ENCODE measurements at places on chromosomes 12 and 14.

- DNase-seq: no peak
Measured at GRCh38 chr12:123278101-123278627, 6.5 kb upstream of the CDK2AP1 start.

GRCh38 chr14:80705241-80705980 lies 236.1 kb downstream of the CEP128 start:
- no peak for DNase-seq

DNA sequence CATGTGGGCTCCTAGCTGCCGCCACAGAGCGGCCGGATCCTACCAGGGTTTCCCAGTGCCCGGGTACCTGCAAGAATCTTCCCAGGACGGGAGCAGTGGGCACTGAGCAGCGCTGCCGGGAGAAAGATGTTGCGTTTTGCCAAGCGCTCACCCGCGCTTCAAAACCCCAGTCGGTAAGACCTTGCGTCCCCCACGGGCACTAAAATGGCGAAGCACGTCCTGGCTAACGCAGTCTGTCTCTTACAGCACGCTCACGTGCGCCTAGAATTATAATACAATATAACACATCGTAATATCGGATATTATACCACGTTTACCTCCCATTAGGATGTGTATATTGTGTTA lies 35.1 kb upstream of the TBX5 start:
- no peak for DNase-seq

DNA sequence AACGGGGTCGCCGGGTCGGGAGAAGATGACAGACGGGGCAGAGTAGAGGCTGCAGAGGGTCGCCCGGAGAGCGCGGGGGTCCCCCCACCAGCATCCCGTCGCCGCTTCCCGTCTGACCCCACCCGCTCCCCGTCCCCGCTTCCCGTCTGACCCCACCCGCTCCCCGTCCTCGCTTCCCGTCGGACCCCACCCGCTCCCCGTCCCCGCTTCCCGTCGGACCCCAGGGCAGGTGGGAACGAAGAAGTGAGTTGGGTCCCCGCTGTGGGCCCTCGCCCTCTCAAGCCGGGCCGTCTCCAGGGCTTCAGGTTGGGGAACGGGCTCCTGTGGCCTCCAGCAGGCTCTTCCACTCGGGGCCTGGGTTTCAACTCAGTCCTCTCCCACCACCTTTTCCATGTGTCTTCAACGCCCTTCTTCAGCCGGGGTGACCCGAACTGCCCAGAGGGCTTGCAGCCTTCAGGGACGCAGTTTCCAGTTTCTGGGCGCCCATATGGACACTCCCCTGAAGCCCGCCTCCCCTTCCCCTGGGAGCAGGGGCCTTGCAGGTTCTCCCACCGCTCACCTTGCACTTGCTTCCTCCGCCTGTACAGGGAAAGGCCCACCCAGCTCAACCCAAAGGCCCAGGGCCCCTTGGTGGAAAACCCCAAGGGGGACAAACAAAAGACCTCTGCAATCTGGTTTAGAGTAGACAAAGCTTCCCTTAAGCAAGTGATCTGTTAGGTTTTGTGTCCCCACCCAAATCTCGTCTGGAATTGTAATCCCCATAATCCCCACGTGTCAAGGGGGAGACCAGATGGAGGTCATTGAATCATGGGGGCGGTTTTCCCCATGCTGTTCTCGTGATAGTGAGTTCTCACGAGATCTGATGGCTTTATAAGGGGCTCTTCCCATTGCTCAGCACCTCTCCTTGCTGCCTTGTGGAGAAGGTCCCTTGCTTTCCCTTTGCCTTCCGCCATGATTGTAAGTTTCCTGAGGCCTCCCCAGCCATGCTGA lies 66.5 kb downstream of the TNFAIP2 start:
- no peak for DNase-seq

- DNase-seq: no peak
Measured at GRCh38 chr14:77584809-77585208, 31.6 kb downstream of the SPTLC2 start.

DNA sequence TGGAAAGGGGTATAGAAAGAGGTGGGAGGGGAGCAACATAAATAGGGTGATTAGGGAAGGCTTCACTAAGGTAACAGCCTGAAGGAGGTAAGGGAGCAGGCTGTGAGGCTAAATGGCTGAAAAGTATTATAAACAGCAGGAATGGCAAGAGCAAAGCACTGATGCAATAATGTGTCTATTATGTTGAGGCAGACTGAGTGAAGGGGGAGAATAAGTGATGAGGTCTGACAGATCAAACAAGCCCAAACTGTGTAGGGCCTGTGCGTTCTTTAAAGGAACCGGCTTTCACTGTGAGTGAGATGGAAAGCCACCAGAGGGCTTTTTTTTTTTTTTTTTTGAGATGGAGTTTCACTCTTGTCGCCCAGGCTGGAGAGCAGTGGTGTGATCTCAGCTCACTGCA lies 6.7 kb upstream of the VCPKMT start:
- no peak for DNase-seq

GRCh38 chr14:66483322-66483721 lies 2.8 kb upstream of the CCDC196 start:
- DNase-seq: no peak

- no peak for DNase-seq
Measured at GRCh38 chr14:95066427-95066986, 90.8 kb downstream of the DICER1 start.

GRCh38 chr12:6927379-6928021 lies at the start of gene ATN1:
Gene ATN1 (plus strand): TSS chr12:6927959. CDS start chr12:6934002, 6,043 bp downstream.
- DNase-seq: no peak

- no peak for DNase-seq
Measured at GRCh38 chr12:125142601-125143000, 77.4 kb downstream of the AACS start.

DNA sequence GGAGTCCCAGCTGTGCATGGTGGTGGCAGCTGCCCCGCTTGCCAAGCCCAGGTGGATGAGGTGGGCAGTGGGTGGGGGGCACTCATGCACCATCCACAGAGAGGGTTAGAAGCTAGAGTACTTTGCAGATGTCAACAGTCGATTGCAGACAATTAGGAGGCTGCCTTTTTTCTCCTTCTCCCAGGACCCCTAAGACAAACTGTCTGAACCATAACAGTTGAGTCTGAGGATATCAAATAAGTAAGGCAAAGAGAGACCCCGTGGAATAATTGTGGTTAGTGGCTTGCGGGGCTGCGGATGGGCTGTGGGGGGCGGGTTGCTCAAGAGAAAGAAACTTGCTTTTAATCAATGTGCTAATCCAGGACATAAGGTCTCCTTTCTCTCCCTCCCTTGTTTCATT lies 926.2 kb downstream of the VRK1 start:
- DNase-seq: no peak

- DNase-seq: no peak
Measured at GRCh38 chr12:76628745-76629144, 69.2 kb upstream of the OSBPL8 start.

DNA sequence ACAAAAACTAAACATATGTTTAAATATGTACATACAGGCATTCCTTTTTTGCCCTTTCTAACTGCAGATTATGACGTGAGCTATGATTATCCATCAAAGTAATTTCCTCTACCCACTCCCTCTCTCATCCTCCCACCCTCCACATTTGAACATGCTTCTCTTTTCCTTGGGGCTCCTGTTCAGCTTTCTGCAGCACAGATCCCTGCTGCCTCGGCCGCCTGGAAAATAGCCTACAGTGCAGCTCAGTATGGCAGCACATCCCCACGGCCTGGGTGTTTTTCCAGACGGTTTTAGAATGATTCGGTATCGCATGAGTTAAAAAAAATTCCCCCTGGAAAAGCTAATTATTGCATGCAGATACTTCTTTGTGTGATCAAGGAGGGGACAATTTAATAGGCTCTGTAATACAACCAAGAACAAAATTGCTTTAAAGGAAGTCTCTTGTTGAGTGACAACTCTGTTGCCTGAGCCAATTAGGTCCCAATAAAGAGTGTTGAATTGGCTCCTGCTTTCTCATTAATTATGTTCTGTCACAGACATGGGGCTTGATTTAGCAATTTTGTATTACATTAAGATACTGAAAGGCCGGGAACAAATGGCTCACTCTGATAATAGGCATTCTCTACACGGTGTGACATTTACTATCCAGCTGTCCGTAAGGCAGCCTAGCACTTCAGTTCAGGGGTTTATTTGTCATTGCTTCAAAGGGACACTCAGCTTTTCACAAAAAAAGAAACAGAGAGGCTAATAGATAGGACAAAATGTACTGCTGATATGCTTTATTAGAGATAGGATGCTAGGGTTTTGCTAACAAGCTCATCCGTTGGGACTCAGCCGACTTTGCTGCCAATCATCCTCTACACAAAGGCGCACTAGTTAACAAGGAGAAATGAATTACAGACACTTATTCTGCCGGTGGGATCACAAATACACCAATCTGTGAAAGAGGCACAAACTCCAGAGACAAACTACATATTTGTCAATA lies 285.8 kb upstream of the G2E3 start:
- DNase-seq: no peak

DNA sequence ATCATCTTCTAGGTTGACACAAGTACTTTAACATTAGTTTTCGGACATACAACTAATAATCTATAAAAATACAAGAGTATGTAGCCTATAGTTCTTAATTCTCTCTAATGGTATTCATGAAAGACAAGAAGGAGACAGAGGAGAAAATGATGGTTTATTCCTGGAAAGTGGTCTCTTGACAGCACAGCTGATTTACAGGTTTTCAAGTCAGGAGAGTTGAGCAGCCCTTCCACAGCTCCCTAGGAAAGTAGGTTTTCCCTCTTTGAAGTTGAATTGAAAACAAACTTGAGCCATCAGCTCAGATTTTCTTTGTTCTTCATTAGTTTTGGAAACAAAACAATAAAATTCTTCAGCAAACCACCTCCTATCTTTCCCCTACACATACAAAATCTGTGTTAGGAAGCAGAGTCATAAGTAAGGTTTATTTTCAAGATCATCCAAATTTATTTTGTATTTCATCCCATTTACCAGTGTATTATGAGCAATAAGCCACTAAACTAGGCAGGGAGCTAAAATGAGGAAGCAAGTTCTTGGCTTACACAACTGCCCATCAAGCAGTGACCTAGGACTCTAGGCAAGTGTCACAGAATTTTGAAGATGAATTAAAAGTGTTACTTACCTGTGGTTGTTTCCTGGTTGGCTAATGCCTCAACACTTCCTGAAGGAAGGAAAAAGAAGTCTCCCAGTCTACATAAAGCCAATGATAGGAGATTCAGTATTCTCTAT lies 357.0 kb downstream of the BCAT1 start:
- DNase-seq: no peak

DNA sequence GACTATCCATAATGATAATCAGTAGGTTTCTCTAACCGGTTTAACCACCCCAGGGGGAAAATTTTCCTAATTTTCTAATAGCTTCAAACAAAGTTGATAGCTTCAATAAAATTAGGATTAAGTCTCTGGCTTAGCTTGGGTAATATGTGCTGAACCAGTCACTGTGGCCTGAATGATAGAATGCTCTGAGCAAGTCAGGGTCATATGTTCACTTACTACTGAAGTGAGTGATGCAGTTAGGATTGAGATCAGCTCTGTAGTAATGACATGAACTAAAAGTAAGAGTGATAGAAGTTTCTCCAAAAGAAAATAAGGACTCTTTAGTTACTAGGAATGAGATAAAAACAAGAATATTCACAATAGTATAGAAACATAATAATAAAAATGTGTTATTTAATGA lies 32.6 kb downstream of the ETNK1 start:
- DNase-seq: no peak

DNA sequence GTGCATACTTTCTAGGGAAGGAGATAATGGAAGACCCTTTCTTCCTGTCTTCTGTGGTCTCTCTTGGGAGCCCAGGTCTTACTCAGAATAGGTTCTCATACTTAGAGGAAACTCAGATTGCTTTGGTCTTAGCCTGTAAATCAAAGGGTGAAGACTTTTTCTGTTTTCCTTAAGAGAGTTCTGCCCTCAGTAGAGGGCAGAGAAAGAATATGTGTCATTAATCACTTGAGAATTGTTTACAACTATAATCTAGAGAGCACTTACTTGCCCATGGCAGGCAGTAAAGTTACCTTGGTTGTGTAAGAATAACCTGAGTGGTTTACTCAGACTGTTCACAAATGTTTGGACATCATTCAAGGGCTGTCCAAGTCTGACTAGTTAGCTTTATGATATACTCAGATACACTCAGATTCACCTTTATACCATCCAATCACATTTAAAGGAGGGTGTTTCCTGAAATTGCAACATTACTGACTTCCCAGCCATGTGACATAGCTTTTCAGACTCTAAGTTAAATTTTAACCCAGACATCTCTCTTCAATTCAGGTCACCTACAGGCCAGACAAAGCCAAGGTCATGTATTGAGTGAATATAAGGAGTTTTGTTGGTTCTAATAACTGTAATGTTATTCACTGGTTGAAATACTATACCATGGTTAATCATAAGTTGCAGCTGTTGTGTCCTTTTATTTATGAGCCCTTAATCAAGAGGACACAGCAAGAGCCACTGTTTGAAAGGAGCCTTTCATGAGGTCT lies 372.2 kb downstream of the RAD51B start:
- DNase-seq: no peak

- no peak for DNase-seq
Measured at GRCh38 chr12:62252576-62252975, 7.6 kb upstream of the USP15 start.

- no peak for DNase-seq
Measured at GRCh38 chr14:94320243-94320642, 2.9 kb downstream of the SERPINA6 start.

Data from stimulated activated CD4-positive, alpha-beta T cell treated with anti-CD3 and anti-CD28 coated beads, TNF-alpha, amount 100 ng/mL, for 24 hours (primary cell).